Smooth muscle cell of bladder (primary cell): ENCODE measurements at places on chromosomes 3 and 15. TPM values are rescaled to one million over a fixed set of nuclear protein-coding genes. Genes with fewer than 3 reads are reported as not detected.

Gene KLHL24
- 66.6 and 87.5 TPM in 2 replicates for total RNA-seq

Gene GALNT15
- total RNA-seq, result 12.1 and 20.2 TPM in 2 replicates

Gene C3orf33
- 2.4 and 3.0 TPM in 2 replicates for total RNA-seq

Gene WDR93
- total RNA-seq, result under 0.01 and 0.14 TPM in 2 replicates

Gene SI
- not detected in 2 replicates for total RNA-seq

Gene PLCB2
- under 0.01 and 0.18 TPM in 2 replicates for total RNA-seq

Gene CHDH
- total RNA-seq, result under 0.01 TPM in 2 replicates

Gene LRTM1
- not detected in 2 replicates for total RNA-seq

Gene CCR4
- under 0.01 and 0.09 TPM in 2 replicates for total RNA-seq

Gene CNTN3
- total RNA-seq, result 0.28 and 2.4 TPM in 2 replicates
